ENCODE measurements at places on chromosomes 11 and 22.

DNA sequence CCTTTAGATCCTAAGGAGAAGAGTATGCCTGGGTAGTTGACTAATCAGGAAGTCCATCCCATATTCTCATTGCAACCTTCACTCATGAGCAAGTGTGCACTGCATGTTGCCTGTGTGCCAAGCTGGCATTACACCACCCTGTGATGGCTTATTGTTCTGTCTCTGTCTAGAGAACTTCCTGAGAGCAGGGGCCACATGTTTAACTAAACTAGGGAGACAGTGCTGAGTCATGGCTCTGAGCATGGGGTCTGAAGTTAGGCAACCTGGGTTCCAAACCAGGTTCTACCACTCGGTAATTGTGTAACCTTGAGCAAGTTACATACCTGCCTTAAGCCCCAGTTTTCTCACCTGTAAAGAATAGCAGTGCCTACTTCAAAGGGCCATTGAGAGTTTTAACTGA lies 39.6 kb downstream of the CSNK2A3 start:
- DNase-seq = no peak

GRCh38 chr11:34027516-34028408 lies 23.8 kb upstream of the CAPRIN1 start:
- no peak for DNase-seq

DNA sequence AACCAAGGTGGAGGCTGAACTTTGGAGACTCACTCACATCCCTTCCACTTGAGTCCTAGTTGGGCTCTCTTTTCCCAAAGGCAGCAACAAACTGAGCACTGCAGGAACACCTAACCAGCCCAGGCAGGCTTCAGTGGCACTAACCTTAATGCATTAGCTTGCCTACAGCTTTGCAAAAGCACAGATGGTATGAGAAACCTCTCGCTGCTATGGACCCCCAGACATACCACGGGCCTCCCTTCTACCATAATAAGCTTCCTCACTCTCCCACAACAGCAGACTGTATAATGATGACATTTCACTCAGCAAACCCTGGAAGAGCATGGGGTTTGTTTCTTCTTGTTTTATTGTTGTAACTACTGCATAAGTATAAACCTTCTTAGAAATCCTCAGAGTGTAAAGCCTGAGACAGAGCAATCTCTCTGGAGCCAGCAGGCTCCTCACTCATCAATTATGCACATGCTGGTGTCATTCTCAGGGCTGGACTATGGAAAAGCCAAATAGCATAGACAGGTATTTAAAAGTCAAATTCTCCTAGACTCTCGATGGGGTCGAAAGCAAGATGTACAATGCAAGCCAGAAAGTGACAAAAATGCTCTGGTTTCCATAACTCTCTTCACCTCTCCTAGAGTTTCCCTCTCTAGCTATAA lies 167.6 kb downstream of the NXPE2 start:
- DNase-seq = no peak

GRCh38 chr11:110027627-110028371 lies 65.4 kb upstream of the ZC3H12C start:
- no peak for DNase-seq

GRCh38 chr22:31346733-31347250 lies 646 bp upstream of the PATZ1 start:
- DNase-seq = peak; percentile 38

GRCh38 chr22:30743257-30744020 lies 48.8 kb downstream of the OSBP2 start:
- DNase-seq = peak; percentile 34

GRCh38 chr11:71316701-71317100 lies 64.3 kb upstream of the SHANK2 start:
- no peak for DNase-seq

DNA sequence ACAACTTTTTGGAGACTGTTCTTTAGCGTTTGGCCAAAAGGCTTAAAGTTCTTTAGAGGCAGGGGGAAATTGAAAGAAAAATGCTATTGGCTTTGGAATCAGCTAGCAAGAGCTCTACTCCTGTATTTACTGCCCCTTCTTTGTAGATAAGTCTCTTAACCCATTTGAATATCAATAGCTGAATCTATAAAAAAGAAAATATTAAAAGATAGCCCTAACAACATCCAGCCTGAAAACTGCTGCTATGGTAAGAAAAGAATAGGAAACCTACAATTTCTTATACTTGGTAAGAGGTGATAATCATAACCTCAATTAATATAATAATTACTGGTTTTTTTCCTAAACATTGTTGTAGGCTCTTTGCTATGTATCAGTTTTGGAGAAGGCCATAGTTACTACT lies at the start of gene OR5B12:
TSS of gene OR5B12 (minus strand) at position 101 of the 400 bp plus-strand sequence. CDS start 2,085 bp downstream, outside the sequence.
- no peak for DNase-seq

DNA sequence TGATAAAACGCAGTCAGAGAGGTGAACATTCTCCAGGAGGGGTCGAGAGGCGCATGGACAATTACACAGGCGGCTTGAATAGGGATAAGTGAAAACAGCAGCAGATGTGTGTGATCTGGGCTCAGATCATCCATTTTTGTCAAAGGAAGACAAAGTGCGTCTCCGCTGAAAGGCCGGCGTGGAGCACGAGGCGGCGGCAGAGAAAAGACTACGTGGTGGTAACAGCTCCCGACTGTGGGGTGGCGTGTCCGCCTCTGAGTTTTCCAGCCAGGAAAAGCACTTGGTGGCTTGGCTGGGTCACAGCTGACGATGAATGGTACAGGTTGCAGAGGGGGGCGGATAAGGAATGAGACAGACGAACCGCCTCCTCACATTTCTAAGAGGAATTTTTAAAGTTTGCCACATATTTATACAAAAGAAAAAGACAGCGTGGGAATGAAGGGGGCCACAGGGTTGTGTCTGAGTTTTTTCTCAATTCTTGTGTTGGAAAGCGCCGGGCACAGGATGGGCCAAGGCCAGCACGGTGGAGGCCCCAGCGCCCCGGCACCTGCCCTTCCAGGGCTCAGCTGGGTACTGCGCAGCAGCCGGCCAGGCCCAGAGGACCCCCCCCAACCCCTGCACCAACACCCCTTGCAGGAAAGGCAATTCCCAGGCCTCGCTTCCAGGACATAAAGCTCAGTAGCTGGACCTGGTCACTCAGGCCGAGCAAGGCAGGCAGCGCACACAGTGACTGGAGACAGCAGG lies 80.4 kb downstream of the TRMU start:
- DNase-seq = no peak

- no peak for DNase-seq
Measured at GRCh38 chr11:48024635-48025071, 44.3 kb downstream of the PTPRJ start.

DNA sequence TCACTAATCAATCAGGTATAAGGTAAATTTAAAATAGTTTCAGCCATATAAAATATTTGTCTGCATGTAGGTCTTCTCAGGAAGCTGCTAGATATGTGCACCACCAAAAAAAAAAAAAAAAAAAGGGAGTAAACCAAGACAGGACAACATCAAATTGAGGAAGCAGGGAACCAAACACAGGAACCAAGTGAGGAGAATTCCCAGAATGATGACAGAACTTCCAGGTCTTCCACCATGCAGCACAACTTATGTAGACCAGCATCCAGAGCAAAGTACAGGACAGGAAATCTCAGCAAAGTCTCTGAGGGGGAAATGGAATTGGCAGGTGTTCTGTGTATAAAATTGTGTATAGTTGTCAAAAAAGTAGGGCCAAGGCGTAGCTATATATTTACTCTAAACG lies 101.2 kb upstream of the CTSC start:
- DNase-seq = no peak

DNA sequence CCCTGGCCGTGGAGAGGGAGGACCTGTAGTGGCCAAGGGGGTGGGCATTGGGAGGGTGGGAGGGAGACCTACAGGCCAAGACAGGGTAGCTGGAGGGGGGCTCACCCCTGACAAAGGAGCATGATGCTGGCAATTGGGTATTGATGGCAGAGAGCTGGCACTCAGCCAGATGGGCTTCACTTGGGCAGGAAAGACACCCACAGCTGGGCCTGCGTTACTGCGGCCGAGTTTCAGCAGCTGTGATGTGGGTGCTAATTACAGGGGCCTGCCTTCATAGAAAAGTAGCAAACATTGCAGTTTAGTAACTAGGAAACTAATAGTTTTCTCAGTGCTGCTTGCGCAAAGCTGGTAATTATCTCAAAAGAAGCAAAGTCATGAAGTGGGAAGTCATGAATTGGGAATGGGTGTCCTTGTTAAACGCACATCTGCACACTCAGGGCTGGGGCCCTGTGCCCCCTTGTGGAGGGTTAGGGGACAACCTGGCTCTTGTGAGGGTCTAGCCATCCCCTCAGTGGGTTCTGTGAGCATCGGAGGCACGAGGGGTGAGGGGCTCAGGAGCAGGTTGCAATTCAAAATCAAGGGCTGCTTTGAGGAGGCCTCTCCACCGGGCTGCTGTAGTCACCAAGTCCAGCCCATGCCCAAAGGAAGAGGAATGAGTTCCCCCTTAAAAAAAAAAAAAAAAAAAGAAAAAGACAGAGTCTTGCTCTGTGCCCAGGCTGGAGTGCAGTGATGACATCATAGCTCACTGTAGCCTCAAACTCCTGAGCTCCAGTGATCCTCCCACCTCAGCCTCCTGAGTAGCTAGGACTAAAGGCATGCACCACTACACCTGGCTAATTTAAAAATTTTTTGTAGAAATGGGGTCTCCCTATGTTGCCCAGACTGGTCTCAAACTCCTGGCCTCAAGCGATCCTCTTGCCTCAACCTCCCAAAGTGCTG lies 24.4 kb upstream of the TXNRD2 start:
- DNase-seq = no peak

- DNase-seq = no peak
Measured at GRCh38 chr11:47611348-47611794, 17.2 kb upstream of the C1QTNF4 start.

GRCh38 chr11:102591160-102591718 lies 33.9 kb downstream of the MMP20 start:
- DNase-seq = no peak

GRCh38 chr11:44625759-44626523 lies 60.5 kb downstream of the CD82 start:
- DNase-seq = no peak

DNA sequence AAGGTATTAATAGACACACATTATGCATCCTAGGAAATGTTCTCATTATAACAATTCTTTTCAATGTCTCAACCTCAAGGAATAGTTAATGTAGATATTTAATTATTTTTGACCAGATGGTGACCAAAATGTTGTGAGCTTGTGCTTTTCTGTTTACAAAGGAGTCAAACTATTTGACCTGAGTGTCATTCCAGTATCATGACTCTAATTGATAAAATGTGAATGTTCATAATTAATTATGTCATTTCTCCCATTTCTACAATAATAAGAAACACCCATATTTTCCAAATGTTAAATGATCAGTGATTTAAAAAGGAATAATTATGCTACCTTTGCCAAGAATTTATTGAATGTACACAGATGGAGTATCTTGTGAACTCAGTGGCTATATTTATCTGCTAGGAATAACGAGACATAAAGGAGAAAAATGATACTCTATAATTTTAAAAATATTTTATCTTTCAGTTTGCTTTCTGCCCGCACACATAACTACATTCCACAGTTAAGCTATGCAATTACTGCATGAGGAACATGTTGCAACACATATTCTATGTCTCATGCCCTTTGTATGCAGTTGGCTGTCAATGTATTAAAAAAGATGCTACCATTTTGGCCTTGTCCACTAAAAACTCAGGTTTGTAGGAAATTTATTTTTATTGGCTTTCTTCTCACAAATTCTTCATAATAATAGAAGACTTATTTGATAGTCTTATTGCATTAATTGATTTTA lies 376.7 kb upstream of the CCDC179 start:
- no peak for DNase-seq

DNA sequence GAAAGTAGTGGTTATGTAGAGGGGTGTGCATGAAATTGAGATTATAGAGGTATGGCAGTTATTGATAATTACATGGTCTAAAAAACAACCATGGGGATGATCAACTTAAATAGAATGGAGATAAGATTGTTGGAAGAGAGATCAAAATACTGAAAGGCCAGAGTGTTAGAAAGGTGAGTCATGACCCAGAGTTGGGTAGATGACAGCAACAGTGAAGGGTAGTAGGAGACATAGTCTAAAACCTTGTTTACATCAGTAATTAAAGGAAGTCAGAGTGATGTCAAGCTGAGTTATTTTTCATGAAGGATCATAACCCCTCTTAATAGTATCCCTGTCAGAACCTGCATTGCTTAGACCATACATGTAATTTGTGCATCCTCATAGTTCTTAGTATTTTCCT lies 110.9 kb downstream of the ELP4 start:
- no peak for DNase-seq

DNA sequence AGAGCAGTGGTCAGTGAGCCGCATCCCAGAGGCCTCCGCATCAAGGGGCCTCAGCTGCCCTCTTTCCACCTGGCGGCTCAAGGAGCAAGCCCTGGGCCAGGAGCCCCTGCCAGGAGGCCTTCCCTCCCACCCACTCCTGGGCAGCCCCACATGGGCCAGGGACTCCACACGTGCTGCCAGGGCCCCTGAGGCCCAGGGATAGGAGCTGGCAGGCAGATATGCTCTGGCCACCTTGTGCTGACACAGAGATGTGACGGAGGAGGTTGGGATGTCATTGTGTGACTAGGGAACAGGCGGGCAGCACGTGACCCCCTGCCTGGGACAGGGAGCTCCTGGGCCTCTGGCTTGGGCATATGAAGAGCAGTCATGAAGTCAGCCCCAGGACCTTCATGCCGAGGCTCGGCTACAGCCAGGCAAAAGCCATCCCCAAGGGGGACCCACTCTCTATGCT lies 77.9 kb downstream of the PIWIL3 start:
- no peak for DNase-seq

- no peak for DNase-seq
Measured at GRCh38 chr11:115197433-115197832, 306.8 kb downstream of the CADM1 start.

DNA sequence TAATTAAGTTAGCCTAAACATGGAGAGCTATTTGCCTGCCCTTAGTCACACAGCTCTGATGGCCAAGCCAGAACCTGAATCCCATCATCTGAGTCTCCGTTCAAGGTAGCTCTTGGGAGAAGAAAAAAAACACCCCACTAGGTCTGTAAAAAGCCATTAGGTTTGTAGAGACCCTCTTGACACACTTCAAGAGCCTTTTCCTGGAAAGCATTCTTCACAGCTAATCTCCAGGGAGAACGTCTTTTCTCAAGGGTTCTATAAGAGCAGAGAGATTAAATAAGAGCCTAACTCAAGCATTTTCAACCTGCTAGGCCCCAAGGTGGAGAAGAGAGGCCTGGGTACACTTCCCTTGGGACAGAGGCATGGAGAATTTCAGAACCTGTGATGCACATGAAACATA lies 61.6 kb upstream of the NAV2 start:
- DNase-seq = no peak

GRCh38 chr11:36718451-36718850 lies 120.4 kb upstream of the RAG2 start:
- DNase-seq = no peak

DNA sequence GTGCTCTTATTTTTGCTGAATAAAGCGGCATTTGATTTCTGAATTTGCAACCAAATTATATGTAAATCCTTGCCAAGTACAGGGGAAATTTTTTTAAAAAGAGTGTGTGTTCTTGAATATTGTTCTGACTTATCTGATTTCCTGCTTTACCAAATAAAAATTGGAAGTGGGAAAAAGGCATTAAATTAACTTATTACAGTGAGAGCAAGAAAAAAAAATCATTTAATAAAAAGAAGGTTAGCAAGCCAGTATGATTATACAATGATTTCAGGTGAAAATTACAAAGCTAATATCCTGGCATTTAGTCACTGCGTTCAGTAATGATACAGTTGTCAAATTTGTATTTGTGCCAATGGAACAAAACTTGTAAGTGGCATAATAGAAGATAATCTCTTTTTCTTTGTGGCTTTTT lies 82.1 kb upstream of the PPARA start:
- no peak for DNase-seq
